ENCODE measurements at places on chromosomes 5 and 9. TPM values are rescaled to one million over a fixed set of nuclear protein-coding genes. Genes with fewer than 3 reads are reported as not detected.

DNA sequence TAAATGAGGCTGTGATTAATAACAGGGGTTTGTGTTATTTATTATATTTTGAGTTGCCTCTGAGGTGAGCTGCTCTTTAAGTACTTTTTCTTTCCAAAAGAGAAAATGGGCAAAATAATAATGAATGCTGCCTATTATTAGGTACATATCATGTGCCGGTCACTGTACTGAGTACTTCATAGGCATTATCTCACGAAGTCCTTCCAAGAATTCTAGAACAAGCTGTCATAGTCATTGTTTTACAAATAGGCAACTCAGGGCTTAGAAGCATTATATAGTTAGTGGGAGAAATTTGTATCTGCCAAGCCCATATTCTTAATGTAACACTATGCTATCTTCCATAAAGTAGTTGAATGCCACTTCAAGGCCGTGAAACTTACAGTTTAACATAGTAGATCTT lies 628.7 kb downstream of the CCDC171 start:
- H3K27ac ChIP-seq, result no peak overlapping the region
- no peak overlapping the region for H3K4me3 ChIP-seq
- no peaks in the 10 kb centered on the region for H3K27me3 ChIP-seq
- no peaks in the 10 kb centered on the region for H3K36me3 ChIP-seq
- no peak for DNase-seq

- no peak overlapping the region for H3K27ac ChIP-seq
- no peaks in the 10 kb centered on the region for H3K4me1 ChIP-seq
- H3K4me3 ChIP-seq, result no peak overlapping the region
Measured at GRCh38 chr5:2761921-2762488, 10.5 kb upstream of the IRX2 start.

DNA sequence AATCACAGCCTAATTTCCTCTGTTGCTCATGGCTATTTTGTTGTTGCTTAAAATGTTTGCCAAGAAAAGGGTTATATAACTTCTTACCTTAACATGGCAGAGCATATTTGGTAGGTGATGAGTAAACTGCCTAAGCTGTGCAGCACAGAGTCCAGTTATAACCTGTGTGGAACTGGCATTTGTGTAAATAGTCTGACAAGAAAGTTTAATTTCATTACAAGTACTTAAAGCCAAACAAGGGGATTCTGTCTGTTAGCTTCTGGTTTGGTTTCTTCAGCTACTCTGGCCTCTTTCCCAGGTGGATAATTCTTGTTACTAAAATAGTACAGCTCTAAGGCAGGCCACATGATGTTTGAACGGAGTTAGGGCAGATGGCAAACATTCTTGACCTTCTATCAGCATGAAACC lies 72.2 kb downstream of the PTCD2 start:
- H3K27me3 ChIP-seq, result no peaks in the 10 kb centered on the region
- H3K4me3 ChIP-seq, result no peak overlapping the region
- H3K27ac ChIP-seq, result no peak overlapping the region

GRCh38 chr9:7433508-7434292 lies 365.9 kb downstream of the DMAC1 start:
- H3K27me3 ChIP-seq, result no peaks in the 10 kb centered on the region
- DNase-seq, result no peak
- H3K27ac ChIP-seq, result no peak overlapping the region
- H3K4me3 ChIP-seq, result no peak overlapping the region

GRCh38 chr5:66570201-66570600 lies 26.0 kb upstream of the MAST4 start:
- no peaks in the 10 kb centered on the region for H3K4me1 ChIP-seq
- DNase-seq, result no peak
- no peaks in the 10 kb centered on the region for H3K27me3 ChIP-seq
- H3K36me3 ChIP-seq, result no peaks in the 10 kb centered on the region
- no peak overlapping the region for H3K27ac ChIP-seq
- H3K4me3 ChIP-seq, result no peak overlapping the region

The CCT5 gene
- 98.4 TPM for total RNA-seq

- H3K27ac ChIP-seq, result no peak overlapping the region
- no peaks in the 10 kb centered on the region for H3K4me1 ChIP-seq
- no peak overlapping the region for H3K4me3 ChIP-seq
- DNase-seq, result no peak
- H3K36me3 ChIP-seq, result no peaks in the 10 kb centered on the region
Measured at GRCh38 chr5:166102947-166103346, 2188.5 kb upstream of the WWC1 start.

Measured in Peyer's patch (tissue), 4 donors.